Fibroblast of skin of scalp (primary cell): ENCODE measurements at places on chromosomes 7 and 10.
A peak's percentile ranks its signal among the peaks of the same experiment; 100 is the strongest.

GRCh38 chr10:76657337-76658012, 980.1 kb downstream of the KCNMA1 start:
- DNase-seq: no peak

DNA sequence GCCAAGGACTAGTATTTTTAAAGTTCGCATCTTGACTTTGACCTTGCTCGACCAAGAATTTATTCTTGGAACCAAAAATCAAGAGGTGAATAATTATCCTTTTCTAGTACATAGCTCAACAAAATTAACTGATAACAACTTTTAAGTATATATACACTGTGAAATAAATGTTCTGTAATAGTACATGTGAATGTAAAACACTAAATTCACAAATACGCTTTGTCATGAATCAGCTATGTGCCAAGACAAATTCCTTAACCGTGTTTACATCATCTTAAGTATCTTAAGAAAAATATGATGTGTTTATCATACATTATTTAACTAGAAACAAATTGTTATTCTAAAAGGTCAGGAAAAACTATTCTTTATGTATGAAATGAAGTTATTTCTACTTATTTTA, 83.3 kb downstream of the CUL2 start:
- peak; percentile 50 for DNase-seq

DNA sequence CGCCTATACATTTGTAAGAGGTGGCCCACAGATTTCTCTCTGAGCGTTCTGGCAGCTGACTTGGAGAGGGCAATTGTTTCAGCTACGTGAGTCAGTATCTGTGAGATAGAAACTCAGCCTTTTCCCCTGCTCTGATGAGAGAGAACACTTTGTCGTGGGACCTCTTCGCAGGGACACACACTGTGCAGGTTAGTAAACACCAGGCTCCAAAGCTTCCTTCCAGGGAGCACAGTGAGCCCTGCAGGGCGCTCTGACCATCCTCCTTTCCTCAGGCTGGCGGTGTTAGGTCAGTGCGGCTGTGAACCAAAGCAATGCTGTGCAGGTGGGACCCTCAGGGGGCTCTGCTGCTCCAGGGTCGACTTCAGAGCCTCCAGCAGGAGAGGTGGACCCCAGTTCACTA, 152.2 kb upstream of the TCF7L2 start:
- no peak for DNase-seq

DNA sequence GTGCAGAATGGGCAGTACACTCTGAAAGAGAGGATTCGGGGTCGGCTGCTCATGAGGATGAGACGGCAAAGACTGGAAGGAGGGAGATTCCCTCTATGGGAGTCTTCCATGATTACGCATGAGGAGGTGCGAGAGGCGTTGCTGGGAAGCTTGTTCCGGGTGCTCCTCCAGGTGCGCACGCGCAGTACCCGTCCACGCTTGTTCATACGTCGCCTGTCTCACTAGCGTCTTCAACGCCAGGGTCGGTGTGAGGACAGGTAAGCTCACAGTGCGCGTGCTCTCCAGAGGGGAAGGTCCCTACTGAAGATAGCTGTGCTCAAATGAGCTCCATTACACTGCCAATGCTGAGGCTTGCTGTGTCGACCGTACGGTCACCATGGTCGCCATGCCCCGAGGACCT, 39.3 kb upstream of the BNIP3 start:
- no peak for DNase-seq

DNA sequence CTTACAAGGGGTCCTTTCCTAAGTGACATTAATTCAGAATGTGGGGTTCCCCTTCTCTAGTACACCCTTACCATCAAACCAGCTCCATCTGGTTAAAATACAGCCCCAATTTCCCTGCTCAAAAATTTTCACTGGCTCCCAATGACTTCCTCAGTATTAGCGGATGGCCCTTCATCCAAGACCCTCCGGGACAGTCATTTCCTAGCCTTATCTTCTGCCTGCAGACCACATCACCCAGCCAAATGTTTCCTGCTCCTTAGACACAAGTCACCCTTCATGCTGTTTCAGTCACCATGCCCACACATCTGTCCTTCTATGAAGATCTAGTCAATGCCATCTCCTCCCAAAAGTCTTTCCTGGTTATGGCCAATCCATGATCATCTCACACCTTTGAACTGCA, 45.2 kb downstream of the PARD3 start:
- no peak for DNase-seq

DNA sequence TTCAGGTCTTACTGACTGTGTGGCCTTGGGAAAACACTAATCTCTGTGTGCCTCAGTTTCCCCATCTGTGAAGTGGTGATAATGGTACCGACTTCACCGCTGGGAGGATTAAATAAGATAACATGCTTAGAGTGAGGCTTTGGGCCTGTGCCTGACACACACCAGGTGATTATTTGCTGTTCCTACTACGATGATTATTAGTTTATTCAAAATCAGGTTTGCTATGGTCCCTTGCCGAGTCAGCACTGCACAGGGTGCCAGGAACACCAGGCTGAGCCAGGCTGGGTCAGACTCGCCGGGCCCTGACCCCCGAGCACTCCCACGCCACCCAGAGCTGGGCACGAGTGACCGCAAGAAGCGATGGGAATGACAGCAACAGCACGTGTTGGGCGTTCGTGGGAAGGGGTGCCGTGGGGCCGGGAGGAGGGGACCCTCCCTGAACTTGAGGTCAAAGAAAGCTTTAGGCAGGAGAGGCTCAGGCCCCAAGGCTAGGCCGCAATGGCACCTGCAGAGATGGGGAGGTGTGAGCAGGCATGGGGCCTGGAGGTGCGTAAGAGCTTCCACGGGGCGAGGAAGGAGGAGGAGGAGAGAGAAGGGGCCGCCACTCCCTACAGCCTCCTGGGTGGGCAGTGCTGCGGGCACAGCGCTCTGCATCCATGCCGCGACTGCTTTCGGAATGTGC, 325.4 kb downstream of the DNAJB6 start:
- DNase-seq: no peak

DNA sequence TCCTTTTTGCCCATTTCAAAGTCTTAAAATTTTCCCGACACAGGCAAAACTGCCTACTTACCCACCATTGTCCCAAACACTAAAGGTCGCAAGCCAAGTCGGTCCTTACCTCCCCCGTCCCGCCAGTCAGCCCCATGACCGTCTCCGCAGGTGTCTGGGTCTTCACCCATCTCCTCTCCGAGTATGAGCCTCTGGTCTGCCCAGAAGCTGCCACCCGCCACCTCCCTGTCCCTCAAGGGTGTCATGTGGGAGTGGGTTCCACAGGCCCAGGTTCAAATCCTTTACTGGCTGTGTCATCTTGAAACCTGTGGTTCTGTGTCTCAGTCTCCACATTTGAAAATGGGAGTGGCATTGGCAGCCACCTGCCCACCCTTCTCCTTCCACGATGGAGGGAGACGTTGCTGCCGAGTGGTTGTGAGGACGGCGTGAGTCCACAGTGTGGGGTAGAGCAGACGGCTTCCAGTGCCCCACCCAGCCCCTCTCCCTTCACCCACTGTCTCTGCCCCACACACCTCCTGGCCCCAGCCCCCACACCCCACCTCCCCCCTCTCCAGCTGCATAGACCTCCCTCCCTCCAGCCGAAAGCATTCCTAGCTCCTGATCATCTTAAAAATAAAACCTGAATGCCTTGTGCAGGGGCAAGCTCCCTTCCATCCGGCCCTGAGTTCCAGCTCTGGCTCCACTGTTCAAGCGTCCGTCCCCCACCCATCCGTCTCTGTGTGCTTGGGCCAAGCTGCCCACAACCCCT, 35.3 kb downstream of the FOXL3 start:
- no peak for DNase-seq

- DNase-seq: no peak
These were observed 134.4 kb upstream of the UNC5B start for GRCh38 chr10:71077796-71078453.

GRCh38 chr7:39888171-39888853, 61.7 kb upstream of the CDK13 start:
- no peak for DNase-seq

GRCh38 chr7:115133248-115133647, 211.4 kb downstream of the MDFIC start:
- DNase-seq: no peak

GRCh38 chr10:13105184-13105583, 5.2 kb downstream of the OPTN start:
- DNase-seq: peak; percentile 34

DNA sequence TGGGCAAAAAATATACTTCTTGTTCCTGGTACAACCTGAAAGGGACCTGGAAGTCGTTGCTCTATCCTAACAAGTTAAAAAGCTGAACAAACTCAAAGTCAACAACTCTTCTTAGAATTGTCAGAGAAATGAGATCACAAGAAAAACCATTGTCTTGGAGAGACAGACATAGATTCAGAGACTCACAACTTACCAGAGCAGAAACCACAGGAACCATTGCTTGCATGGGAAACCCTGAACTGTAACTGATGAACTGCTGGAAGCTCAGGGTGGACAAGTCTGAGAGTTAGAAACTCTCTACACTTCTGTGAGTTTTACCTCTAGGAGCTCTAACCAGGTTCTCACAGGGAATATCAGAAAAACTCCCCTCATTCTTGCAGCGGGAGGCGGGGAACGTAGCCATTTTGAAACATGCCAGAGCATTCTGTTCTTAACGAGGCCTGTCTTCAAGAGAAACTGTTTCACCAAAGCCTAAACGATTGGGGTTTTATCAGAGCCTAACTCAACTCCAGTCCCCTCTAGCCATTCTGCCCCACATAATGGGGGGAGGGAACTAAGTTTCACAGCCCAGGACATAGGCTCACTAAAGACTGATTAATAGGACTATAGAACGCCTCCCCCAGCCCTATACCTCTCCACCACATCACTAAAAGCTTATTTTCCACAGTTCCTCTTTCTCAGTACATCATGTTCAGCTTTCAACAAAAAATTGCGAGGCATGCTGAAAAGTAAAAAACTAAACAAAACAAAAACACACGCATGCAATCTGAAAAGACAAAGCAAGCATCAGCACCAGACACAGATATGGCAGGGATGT, 12.0 kb upstream of the GSDME start:
- DNase-seq: no peak

DNA sequence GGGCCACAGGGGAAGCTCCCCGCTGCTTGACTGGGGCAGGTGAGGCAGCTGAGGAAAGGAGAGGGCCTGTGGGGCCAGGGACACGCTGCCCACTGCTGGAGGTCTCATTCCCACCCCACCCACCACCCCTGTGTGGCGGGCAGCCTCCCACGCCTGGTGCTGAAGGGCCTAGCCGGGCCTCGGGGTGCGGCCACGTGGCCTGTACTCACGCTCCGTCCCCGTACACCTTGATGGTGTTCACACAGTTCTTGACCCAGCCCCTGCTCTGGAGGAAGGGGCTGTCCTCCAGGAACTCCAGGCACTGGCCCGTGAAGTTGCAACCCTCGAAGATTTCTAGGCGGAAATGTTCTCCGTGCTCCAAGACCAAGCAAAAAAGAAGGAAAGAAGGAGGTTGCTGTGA, 4.0 kb downstream of the CRYGN start:
- DNase-seq: no peak

DNA sequence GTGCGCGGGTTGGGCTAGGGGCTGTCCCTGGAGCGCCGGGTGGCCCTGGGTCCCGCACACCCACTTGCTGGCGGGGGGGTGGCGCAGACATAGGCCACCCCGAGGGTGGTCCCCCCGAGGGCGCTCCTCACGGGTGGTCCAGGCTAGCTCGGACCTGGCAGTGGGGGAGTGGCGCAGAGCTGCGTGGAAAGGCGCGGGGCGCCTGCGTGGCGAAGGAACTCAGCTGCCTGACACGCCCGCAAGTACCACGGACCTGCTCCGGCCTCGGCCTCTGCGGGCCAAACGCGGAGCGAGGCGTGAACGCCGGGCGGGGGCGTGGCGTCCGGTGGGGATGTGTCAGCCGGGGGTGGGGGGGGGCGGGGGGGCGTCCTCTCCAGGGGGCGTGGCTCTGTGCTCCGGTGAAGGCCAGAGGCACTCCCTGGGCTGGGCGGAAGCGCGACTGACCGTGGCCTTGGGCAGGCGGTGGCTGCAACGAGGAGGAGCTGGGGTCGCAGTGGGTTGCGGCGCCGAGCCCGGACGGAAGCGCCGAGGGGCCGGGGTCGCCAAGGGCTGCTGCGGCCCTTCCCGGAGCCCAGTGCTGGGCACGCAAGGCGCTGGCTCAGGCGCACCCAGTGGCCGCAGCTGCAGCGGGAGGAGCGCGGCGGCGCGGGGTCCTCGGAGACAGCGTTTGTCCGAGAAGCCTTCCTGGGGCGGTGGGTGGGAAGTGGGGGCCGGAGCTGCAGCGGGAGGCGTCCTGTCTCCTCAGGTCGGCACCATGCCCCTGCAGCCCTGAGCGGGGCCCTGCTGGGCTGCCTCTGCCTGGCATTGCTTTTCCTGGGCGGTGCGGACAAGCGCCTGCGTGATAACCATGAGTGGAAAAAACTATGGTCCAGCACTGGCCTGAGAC, 58.9 kb upstream of the NUPR2 start:
- no peak for DNase-seq

- no peak for DNase-seq
These were observed 279.8 kb downstream of the CAMK1D start for GRCh38 chr10:12628964-12629766.

- peak; percentile 29 for DNase-seq
These were observed 219.5 kb upstream of the HPS1 start for GRCh38 chr10:98666276-98666675.

- DNase-seq: no peak
These were observed 644.4 kb upstream of the IGFBP3 start for GRCh38 chr7:46565253-46566096.

GRCh38 chr10:97974100-97974499, 56.3 kb downstream of the CRTAC1 start:
- no peak for DNase-seq

DNA sequence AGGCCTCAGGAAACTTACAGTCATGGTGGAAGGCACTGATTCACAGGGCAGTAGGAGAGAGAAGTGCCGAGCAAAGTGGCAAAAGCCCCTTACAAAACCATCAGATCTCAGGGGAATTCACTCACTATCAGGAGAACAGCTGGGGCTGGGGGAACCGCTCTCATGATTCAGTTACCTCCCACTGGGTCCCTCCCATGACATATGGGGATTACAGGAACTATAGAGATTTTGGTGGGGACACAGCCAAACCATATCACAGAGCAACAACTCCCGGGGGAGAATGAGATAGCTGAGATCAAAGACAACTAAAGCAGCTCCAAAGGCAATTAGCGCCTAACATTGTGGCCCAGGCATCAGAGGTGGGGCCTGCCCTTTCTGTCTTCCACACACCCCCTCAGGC, 85.4 kb upstream of the VOPP1 start:
- DNase-seq: no peak

DNA sequence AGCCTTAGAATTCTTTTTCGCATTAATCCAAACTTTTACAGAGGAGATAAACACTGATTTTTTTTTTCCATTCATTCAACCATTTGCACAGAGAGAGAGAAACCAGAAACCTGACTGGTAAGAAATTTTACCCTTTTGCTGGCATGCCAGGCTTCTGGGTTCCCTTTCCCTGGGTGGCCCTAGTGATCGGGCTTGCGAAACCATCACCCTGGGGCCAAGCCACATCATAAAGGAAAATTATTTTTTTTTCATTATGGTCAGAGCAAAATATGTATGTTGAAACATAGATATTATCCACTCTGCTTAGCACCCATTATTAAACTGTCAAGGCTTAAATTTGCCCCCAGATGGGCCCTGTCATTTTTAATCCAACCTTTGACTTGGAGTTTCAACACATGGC, 55.4 kb upstream of the INHBA start:
- peak; percentile 34 for DNase-seq

GRCh38 chr7:128362670-128363069, 1.2 kb upstream of the PRRT4 start:
- no peak for DNase-seq

- DNase-seq: peak; percentile 52
These were observed 24.4 kb downstream of the RNF133 start for GRCh38 chr7:122674502-122674901.

- DNase-seq: no peak
These were observed 10.0 kb downstream of the SFTPD start for GRCh38 chr10:79938728-79939406.

- DNase-seq: no peak
These were observed 22.4 kb downstream of the RALA start for GRCh38 chr7:39645482-39646407.
